B cell (primary cell): ENCODE measurements at places on chromosomes 5 and 9.
A peak's percentile ranks its signal among the peaks of the same experiment; 100 is the strongest.

DNA sequence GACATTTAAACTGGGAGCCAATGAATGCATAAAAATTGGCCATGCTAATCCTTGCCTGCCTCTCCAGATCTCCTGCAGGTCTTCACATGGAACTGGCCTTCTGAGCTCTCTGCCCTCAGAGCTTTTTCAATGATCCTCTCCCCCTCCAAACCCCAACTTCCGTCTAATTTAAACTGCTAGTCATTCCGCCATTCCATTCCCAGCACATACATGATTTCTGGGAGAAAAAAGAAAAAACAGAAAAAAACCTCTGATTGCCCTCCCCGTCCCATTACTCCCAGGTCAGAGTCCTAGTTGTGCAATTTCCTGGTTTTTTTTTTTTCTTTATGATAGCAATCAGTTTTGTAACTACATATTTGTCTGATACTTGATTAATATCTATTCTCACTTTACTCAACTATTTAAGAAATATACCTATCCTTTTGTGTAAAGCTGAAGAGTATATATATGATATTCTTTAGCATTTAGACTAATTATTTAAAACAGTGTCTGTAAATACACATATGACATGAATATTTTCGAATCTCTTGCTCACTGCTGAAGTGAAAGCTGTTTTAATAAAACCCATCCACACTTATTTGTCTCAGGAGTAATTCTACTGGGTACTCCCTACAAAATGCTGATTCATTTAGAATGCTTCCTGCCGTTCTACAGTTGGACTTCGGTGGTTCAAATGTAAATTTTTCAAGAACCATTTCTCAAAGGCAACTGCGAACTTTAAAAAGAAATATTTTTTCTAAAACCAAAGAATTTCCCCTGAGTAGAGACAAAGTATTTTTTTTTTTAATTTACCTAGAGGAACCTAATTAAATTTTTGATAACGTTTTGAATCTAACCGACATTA, 1.6 kb downstream of the HINT1 start:
- H3K4me1 ChIP-seq: peaks cover 15% of the 10 kb centered on the region
- peaks cover 36% of the 10 kb centered on the region for H3K36me3 ChIP-seq
- peak overlapping the region; percentile 96 for H3K4me3 ChIP-seq
- peak overlapping the region; percentile 92 for H3K27ac ChIP-seq
- DNase-seq: no peak
- no peaks in the 10 kb centered on the region for H3K27me3 ChIP-seq

- H3K27ac ChIP-seq: peak overlapping the region; percentile 51
- H3K4me1 ChIP-seq: peaks cover 74% of the 10 kb centered on the region
- no peak overlapping the region for H3K4me3 ChIP-seq
- DNase-seq: no peak
These were observed 38.2 kb downstream of the CXXC5 start for GRCh38 chr5:139686356-139686705.

DNA sequence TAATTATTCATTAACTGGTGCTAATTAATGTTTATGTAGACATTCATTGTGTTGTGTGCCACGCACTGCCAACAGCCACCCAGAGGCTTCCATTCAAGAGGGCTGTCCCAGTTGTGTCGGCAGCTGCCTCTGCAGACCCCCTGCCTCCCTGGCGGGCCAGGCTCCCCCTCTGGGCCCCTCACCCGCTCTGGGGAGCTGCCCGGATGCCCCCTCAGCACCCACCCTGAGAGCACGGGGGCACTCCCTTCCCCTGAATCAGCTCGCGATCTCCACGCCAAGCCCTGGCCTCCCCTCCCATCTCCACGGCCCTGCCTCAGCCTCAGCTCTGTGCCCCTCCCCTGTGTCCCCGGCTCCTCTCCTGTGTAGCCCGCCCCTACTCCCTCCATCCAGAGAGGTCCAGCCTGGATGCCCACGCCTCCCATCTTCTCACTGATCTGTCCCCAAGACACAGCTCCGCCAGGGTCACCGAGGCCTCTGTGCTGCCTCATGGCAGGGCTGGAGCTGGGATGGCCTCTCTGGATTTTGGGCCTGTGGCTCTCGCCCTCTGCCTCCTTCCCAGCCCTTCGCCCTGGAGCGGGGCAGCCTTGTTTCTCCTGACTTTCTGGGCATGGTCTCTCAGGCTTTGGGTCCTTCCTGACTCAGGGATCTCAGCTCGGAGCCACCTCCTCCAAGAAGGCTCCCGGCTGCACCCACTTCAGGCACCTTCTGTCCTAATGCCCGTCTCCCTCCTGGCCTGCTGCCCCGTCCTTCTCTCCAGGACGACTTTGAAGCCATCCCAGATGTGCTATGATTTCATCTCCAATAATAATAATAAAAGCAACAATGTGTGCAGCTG, 16.0 kb upstream of the SLC9A3 start:
- no peaks in the 10 kb centered on the region for H3K27me3 ChIP-seq
- DNase-seq: no peak
- no peak overlapping the region for H3K27ac ChIP-seq
- H3K4me3 ChIP-seq: no peak overlapping the region
- H3K36me3 ChIP-seq: no peaks in the 10 kb centered on the region

GRCh38 chr5:35478856-35479682, 138.6 kb upstream of the SPEF2 start:
- peaks cover 4% of the 10 kb centered on the region for H3K4me1 ChIP-seq
- H3K4me3 ChIP-seq: peak overlapping the region; percentile 15
- no peak for DNase-seq
- no peaks in the 10 kb centered on the region for H3K27me3 ChIP-seq
- no peak overlapping the region for H3K27ac ChIP-seq

DNA sequence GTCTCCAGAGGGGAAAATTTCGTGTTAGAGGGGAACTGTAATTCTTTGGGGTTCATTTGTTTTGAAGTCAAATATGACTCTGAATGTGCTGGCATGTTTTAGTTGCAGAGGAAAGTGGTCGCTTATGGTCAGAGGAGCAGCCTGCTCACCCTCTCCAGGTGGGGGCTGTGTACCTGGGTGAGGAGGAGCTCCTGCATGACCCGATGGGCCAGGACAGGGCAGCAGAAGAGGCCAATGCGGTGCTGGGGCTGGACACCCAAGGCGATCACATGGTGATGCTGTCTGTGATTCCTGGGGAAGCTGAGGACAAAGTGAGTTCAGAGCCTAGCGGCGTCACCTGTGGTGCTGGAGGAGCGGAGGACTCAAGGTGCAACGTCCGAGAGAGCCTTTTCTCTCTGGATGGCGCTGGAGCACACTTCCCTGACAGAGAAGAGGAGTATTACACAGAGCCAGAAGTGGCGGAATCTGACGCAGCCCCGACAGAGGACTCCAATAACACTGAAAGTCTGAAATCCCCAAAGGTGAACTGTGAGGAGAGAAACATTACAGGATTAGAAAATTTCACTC, 13.5 kb downstream of the TXNDC15 start:
- H3K4me1 ChIP-seq: no peaks in the 10 kb centered on the region
- H3K27me3 ChIP-seq: no peaks in the 10 kb centered on the region
- H3K36me3 ChIP-seq: peaks cover 41% of the 10 kb centered on the region
- no peak overlapping the region for H3K4me3 ChIP-seq
- DNase-seq: no peak
- no peak overlapping the region for H3K27ac ChIP-seq

DNA sequence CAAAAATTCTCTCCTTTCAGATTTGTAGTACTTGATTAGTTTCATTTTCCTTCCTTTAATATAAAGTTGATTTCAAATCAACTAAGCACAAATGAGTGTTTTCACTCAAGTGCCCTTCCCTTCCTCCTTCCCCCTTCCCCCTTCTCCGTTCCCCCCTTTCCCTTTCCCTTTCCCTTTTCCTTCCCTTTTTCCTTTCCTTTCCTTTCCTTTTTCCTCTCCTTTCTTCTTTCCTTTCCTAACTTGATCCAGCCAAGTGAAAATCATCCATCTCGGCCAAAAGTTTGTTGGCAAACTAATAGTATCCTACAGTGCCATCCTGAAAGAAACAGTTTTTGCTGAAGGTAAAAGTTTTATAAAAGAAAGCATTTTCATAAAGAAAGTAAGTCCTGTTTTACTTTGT, 85.3 kb upstream of the CD180 start:
- no peaks in the 10 kb centered on the region for H3K4me1 ChIP-seq
- H3K4me3 ChIP-seq: no peak overlapping the region
- no peaks in the 10 kb centered on the region for H3K27me3 ChIP-seq
- H3K36me3 ChIP-seq: no peaks in the 10 kb centered on the region
- no peak for DNase-seq

DNA sequence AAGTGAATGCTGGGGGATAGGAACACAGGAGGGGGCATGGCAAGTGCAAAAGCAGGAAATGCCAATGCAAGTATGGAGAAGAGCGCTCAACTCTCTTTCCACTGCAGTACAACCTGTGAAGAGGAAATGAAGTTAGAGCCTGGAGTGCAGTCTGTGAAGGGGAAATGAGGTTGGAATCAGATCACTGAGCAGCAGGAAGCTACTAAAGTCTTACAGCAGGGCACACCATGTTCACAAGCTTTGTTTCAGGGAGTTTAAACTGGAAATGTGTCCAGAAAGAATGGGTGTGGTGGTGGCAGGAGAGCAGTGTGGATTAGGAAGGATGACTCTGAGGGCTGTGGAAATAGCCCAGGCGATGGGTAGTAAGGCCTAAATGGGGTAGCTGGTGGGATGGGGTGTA, 15.4 kb downstream of the ARHGEF37 start:
- no peaks in the 10 kb centered on the region for H3K36me3 ChIP-seq
- no peaks in the 10 kb centered on the region for H3K27me3 ChIP-seq
- H3K27ac ChIP-seq: no peak overlapping the region

DNA sequence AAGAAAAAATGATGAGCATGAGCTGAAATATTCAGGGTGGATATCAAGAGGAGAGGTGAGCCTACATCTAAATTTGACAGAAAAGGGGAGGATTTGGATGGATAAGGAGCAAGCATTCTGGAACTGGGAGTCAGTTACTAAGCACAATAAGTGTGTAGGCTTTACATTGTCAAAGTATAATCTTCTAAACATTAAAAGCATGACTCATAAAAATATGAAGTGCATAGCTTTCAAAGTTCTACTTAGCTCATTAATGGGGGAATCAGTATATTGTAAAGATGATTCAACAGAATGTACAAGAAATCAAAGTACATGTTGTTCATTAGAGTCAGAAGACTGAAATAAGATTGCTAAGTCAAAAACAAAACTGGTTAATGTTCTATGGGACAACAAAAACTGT, 248.0 kb upstream of the GAS1 start:
- H3K36me3 ChIP-seq: no peaks in the 10 kb centered on the region
- H3K4me3 ChIP-seq: no peak overlapping the region
- no peak overlapping the region for H3K27ac ChIP-seq

DNA sequence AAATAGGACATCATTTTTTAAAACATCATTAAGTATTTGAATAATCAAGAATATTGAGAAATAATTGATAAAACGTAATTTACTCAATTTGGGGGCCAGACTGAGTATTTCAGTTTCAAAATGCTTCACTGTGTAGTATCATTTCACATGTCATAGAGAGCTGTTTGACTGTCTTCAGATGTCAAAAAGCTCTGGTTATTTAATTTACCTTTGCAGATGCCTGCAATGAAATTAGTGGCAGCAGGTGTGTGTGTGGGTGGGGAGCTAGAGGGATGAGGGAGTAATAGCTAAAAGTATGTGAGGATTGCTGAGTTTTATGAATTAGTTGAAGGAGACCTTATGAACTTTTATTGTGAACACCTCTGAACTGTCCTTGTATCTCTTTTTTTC, 567.2 kb upstream of the MEF2C start:
- no peak for DNase-seq
- H3K4me1 ChIP-seq: peaks cover 55% of the 10 kb centered on the region
- H3K4me3 ChIP-seq: no peak overlapping the region
- H3K36me3 ChIP-seq: no peaks in the 10 kb centered on the region
